Adrenal gland (tissue), 19 donors: ENCODE measurements at places on chromosomes 16 and 17. TPM values are rescaled to one million over a fixed set of nuclear protein-coding genes. Genes with fewer than 3 reads are reported as not detected.

DNA sequence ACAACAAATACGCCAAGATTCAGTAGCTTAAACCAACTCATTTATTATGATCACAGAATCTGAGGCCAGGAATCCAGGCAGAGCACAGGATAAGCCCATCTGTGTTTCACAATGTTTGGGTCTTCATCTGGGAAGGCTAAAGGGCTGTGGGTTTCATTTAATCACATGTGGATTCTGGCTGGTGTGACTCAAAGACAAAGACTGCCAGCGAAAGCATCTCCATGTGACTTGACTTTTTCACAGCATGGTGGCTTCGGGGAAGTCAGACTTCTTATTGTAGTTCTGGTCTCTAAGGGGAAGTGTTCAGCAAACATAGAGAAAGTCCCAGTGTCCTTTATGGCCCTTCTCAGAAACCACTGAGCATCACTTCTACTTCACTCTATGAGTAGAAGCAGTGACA lies 1014.4 kb upstream of the GOT2 start:
- no peaks in the 10 kb centered on the region for H3K27me3 ChIP-seq
- H3K4me1 ChIP-seq, result no peaks in the 10 kb centered on the region
- DNase-seq, result no peak
- H3K4me3 ChIP-seq, result no peak overlapping the region
- H3K36me3 ChIP-seq, result no peaks in the 10 kb centered on the region
- no peak overlapping the region for H3K27ac ChIP-seq

The UBB gene
- 1,416 TPM for polyA plus RNA-seq

The AXIN1 gene
- 13.8 TPM for polyA plus RNA-seq

The SECTM1 gene
- polyA plus RNA-seq, result 3.7 TPM

DNA sequence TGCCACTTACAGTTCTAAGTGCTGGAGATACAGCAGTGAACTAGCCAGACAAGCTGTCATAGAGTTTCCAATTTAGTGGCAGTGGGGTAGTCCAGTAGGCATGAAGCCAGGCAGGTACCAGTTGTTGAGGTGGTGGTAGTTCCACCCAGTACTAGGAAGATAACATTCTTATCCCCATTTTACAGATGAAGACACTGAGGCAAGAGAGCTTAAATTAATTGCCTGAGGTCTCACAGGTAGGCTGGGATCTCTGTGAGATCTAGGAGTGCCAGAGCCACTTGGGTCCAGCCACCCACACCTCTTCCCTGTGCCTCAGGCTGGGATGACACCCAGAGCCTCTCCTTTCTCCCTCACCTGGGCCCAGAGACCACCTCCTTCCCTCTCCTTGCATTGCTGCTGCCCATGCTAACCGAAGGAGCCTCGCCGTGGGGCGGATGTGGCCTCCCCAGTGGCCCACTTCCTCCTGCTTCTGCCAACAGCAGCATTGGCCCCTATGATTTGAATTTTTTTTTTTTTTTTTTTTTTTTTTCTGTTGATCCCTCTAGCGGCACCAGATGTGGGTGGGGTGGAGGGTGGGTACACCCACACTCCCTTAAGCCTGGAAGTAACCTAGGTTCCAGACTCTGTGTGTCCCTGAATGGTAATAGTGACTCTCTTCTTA lies 114.0 kb downstream of the PRKCB start:
- H3K4me1 ChIP-seq, result no peaks in the 10 kb centered on the region
- no peak overlapping the region for H3K27ac ChIP-seq
- no peaks in the 10 kb centered on the region for H3K27me3 ChIP-seq
- H3K4me3 ChIP-seq, result no peak overlapping the region
